ENCODE measurements at places on chromosomes 11 and 22. TPM values are rescaled to one million over a fixed set of nuclear protein-coding genes. Genes with fewer than 3 reads are reported as not detected.

DNA sequence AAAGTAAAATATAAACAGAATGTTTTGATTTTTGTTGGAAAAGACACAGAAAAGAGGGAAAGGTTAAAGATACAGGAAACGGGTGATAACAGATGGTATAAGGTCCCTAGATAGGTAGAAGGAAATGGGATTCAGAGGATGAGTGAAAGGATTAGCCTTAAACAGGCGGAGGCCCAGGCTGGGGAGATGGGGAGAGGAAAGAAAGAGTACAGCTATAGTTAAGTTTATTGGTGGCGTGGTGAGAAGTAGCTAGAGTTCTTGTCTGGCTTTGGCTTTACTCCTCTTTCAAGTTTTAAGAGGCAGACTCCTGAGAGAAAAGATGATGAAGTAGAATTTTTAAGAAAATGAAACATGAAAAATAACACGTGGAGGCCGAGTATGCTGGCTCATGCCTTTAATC lies 13.7 kb downstream of the ZBTB44 start:
- no peak for DNase-seq

Gene SYT13
- polyA plus RNA-seq: 25.5 TPM

Gene CNTN5
- 0.70 TPM for polyA plus RNA-seq

DNA sequence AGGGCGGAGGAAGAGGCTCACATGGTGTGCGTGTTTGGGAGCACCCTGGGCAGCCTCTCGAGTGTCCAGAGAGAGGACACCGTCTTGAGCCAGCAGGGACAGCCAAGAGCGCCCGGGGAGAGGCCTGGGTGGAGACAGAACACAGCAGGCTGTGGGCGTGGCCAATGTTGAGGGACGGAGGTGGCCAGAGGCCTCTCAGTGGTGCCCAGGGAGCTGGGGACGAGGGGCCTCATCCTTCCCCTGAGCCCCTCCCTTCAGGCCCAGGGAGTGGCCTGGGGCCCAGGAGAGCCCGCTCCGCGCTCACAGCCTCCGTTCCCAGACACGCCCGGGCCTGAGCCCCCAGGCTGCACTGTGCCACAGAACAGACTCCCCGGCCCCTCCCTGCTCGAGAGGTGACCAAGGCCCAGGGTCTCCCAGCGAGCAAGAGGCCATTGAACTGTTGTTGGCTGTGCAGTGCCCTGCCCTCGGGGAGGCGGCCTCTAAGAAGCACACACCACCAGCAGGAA lies 48.4 kb downstream of the CDKN1C start:
- peak; percentile 98 for DNase-seq

- DNase-seq: peak; percentile 45
Measured at GRCh38 chr11:4560467-4560866, 15.5 kb downstream of the OR52M1 start.

DNA sequence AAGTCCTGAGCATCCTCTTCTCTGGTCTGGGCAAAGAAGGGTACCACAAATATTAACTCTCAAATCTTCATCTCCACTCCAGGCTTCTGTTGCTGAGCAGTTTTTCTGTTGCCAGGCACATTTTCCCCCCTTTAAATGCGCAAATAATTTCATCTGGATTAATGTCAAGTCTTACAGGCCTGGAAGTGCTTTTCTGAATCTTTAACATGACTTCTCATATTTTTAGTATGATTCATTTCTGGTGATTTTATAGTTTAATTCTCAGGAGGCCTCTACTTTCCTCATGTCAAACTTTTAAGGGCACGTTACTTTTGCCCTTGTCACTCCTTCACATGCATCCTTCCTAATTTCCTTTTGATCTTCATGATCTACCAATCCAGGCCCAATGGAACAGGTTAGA lies 510.2 kb downstream of the METTL15 start:
- no peak for DNase-seq

- no peak for DNase-seq
Measured at GRCh38 chr11:27174672-27175210, 134.1 kb downstream of the BBOX1 start.

Gene KCTD14
- polyA plus RNA-seq: 3.1 TPM

Gene SLC22A8
- polyA plus RNA-seq: 0.07 TPM

Gene CRYBA4
- polyA plus RNA-seq: 0.06 TPM

Gene PLAAT4
- polyA plus RNA-seq: 20.3 TPM

DNA sequence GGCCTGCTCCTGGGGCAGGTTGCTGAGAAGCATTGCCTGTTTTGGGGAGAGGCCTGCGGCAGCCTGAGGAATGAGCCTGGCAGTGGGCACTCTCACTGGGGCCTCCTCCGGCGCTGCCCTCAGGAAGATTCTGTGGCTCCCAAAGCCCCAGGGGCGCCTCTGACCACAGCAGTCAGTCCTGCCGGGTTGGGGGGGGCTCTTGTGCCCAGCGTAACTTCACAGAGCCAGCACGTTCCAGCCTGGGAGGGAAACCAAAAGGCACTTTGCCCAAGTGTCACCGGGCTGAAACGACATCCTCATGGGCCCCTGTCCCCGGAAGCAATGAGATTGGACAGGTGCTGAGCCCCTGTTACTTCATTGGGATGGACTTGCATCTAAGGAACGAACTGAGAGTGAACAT lies 4.3 kb upstream of the LRP5 start:
- DNase-seq: no peak

- no peak for DNase-seq
Measured at GRCh38 chr11:30344085-30344484, 21.2 kb downstream of the ARL14EP start.

Gene TTLL8
- polyA plus RNA-seq: not detected

DNA sequence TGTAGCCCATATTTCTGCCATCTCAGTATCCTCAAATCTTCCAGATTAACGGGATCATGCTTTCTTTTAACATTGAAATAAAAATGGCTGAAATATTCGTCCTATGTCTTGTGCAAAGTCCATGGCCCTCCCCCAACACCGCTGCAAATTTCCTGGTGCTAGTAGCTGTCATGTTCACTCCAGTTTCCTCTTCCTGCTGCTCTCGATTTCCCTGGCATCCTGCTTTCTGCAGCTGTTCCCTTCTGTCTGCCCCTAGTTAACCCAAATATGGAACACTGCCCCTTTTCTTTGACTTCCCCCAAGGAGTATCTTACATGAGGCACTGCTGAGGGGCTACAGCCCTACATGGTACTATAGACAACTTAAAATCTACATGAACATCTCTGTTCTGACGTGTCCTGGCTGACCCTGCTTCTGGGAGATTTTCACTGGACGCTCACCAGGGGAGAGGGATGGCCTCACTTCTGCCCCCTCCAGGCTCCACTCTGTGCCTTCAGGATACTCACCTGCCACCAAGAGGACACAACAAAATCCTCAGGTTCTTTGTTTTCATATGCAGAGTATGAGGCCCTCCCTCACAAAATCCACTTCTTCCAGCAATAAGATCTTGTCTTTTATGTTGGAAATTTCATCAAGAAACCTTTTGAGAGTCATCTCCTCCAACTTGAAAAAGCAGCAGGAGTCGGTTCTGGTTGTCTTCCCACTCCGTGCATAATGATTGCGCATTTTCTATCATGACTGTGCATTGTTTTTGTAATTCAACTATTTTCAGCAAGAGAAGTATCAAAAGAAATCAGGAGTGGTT lies 29.5 kb upstream of the SCUBE2 start:
- DNase-seq: no peak

- peak; percentile 80 for DNase-seq
Measured at GRCh38 chr11:71947498-71947897, 18.7 kb downstream of the RNF121 start.

- no peak for DNase-seq
Measured at GRCh38 chr11:15057329-15057728, 16.1 kb upstream of the CALCB start.

DNA sequence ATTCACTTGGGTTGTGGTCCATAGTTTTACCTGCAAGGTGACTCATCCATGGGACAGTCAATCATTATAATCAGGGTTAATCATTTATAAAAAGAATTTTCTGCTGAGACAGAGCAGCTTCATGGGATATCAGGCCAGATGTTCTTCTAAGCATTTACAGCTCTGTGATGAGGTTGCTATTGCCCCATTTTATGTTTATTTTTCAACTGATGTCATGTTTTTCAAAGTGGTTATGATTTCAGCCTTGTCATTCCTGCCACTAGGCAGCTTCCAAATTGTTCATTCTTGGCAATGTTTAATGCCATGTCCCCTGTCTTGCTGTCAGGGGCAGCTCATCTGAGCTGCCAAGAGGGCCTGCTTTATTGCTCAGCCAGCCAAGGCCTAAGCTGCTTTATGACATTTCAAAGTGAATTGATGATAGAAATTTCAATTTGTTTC lies 35.9 kb upstream of the ZBED5 start:
- peak; percentile 94 for DNase-seq

Gene SYNGR1
- 11.2 TPM for polyA plus RNA-seq

GRCh38 chr11:69834251-69834650 lies 15.0 kb upstream of the FGF3 start:
- no peak for DNase-seq

- DNase-seq: peak; percentile 87
Measured at GRCh38 chr22:50577987-50578775, at the start of gene CPT1B. CPT1B (minus strand) TSS chr22:50578427; CDS start chr22:50577915, 512 bp downstream.

GRCh38 chr11:2361565-2361964 lies 15.5 kb upstream of the CD81 start:
- no peak for DNase-seq

Gene RAB36
- 2.2 TPM for polyA plus RNA-seq

GRCh38 chr11:58525037-58525614 lies 17.2 kb upstream of the OR5B21 start:
- DNase-seq: no peak

DNA sequence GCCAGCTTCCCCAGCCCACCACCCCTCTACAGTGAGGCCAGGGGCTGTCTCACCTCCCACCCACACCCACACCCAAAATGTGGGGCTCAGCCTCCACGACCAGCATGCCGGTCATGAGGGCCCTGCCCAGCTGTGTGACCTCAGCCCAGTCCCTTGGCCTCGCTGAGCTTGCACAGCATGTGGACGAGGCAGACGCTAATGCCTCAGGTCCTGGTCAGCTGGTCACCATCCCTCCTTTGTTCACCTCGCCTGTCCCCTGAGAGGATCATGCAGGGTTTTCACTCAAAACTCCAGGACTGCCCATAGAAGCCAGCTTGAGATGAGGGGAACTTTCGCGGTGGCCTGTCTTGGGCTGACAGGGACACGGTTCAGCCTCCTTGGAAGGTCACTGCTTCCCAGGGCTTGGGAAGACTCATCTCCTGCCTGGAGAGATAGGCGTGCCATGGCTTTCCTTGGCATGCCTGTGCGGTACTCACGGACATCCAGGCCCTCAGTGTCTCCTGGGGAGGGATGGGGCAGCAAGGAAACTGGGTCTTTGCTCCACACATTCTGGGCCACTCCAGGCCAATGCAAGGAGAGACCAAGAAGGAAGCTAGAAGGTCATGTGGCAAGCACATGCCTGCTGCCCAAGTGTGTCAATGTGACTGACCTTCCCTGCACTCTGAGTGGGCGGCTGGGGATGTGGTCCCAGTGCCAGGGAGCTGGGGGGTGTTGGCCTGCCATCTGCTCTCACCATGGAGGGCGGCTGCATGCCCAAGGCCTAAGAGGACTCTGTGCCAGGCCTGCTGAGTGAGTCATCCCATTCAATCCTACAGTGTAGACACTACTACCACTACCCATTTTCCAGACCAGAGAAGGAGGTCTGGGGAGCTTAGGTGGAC lies 3.2 kb upstream of the RTN4R start:
- DNase-seq: no peak

Gene OR5P2
- polyA plus RNA-seq: not detected

Data from large intestine (tissue), 12 donors.